ENCODE measurements at places on chromosomes 2 and 18. TPM values are rescaled to one million over a fixed set of nuclear protein-coding genes. Genes with fewer than 3 reads are reported as not detected.

GBX2 gene
- total RNA-seq, result 3.1 TPM

MYCN gene
- not detected for total RNA-seq

ZNF804A gene
- total RNA-seq, result not detected

SF3B1 gene
- total RNA-seq, result 131 TPM

CCDC74A gene
- total RNA-seq, result 12.7 TPM

GALNT5 gene
- total RNA-seq, result 2.8 TPM

MYOM1 gene
- total RNA-seq, result 0.05 TPM

Measured in A549 treated with CORT108297 at 1 μM for 4 hours (cell line).